HEK293T (cell line): ENCODE measurements at places on chromosomes 3 and 15.

DNA sequence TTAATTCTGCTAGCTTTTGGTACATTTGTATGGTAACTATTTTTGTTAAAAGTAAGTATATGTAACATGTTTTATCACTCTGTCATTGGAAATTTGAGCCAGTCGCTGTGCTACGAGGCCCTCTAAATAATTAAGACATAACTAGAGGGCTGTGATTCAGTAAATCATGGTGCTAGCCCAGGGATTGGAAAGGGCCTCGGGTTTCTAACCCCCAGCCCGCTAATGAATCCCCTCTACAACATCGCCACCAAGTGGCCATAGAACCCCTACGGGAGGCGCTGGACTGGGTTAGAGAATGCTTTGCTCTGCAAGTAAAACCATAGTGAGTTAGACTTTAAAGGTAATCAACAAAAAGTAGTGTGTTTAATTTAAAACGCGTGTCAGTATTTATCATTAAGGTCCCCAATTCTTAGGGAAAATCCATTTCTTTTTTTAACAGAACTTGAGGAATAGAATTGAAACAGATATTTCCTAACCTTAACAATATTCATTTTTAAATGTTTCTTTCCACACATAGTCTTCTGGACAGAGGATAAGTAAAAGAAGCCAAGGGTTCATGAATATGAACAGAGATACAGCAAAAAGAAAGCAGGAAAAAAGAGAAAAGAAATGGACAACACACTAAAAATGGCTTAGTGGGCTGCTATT is 744.7 kb downstream of the EPHA3 start:
- DNase-seq, result peak; percentile 74

GRCh38 chr3:40976241-40976640 is 223.1 kb upstream of the CTNNB1 start:
- DNase-seq, result no peak

- DNase-seq, result no peak
These were observed 30.3 kb upstream of the GADL1 start for GRCh38 chr3:30924763-30925162.

GRCh38 chr15:42065468-42065867 is 28.9 kb downstream of the PLA2G4D start:
- DNase-seq, result no peak

DNA sequence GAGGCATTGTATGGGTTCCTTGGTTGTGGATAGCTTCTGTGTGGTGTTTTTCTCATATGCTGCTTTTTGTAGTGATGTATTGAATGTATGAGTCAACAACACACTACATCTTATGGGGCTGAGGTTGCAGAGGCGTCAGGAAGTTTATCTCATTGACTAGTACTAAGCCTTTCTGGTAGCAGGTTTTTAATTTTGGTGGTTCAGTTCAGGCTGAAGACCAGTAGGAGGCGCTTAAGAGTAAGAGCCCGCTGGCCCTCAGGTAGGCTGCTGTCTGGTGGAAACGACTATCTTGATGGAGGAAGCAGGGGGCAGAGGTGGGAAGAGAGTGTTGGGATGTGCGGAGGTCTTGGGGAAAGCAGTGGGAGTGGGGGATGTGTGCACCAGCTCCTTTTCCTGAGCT is 62.4 kb downstream of the RTP4 start:
- no peak for DNase-seq

GRCh38 chr3:110495201-110495927 is 576.3 kb upstream of the NECTIN3 start:
- no peak for DNase-seq

GRCh38 chr15:66394472-66394871 is 7.8 kb downstream of the MAP2K1 start:
- no peak for DNase-seq

DNA sequence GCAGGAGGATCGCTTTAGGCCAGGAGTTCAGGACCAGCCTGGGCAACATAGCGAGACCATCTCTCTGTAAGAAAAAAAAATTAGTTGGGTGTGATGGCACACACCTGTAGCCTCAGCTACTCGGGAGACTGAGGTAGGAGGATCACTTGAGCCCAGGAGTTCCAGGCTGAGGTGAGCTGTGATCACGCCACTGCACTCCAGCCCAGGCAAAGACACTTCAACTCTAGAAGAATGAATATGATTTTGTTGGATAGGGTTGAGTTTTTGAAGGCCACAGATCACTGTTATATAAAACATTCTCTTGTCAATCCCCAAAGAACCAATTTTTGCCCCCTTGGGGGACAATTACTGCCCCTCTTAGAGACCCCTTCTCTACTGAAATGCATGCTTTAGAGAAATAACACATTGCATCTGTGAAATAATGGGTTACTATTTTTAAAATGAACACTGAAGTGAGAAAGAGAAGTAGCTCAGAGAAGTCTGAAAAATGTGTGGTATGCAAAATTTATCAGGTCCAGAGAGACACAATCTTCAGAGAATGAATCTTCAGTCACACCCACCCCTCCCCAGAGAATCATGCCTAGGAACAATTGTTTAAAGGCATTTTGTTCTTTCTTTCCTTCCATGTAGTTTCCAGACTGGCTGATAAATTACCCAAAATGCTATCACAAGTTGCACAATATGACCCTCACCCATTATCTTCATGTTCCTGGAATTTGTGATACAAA is 42.7 kb downstream of the METTL6 start:
- DNase-seq, result no peak

GRCh38 chr3:13455644-13456043 is 24.5 kb upstream of the HDAC11 start:
- no peak for DNase-seq

GRCh38 chr3:14278799-14279625 is 100.4 kb downstream of the LSM3 start:
- DNase-seq, result no peak

DNA sequence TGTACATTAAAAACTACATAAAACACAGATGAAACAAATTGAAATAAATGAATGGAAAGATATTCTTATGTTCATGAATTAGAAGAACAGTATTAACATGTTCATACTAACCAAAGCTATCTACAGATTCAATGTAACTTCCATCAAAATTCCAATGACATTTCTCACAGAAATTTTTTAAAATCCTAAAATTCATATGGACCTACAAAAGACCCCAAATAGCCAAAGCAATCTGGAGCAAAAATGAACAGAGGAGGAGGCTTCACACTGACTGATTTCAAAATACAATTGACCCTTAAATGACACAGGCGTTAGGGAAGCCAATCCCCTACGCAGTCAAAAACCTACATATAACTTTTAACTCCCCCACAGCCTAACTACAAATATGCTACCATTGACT is 39.4 kb downstream of the KPNA1 start:
- DNase-seq, result no peak

DNA sequence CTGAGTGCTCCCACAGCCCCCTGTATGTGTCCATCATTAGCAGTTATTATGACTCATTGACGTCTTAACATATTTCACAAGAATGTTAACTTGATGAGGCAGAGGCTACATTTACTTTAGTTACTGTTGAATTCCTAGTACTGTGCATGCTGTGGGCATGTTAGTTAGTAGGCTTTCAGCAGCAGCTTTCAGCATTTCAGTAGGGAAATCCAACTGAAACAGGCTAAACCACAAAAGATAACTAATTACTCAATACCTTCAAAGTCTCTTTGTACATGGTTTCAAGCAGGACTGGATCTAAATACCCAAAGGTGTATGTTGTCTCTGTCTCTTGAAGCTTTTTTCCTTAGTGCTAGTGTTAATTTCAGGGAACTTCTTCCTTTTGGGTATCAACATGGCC is 229.9 kb upstream of the SUCLG2 start:
- no peak for DNase-seq

- no peak for DNase-seq
These were observed 13.3 kb upstream of the DCLK3 start for GRCh38 chr3:36777424-36778218.

- no peak for DNase-seq
These were observed 21.9 kb downstream of the OSTN start for GRCh38 chr3:191220908-191221307.

- DNase-seq, result no peak
These were observed 61.7 kb upstream of the PPIB start for GRCh38 chr15:64224511-64224910.

DNA sequence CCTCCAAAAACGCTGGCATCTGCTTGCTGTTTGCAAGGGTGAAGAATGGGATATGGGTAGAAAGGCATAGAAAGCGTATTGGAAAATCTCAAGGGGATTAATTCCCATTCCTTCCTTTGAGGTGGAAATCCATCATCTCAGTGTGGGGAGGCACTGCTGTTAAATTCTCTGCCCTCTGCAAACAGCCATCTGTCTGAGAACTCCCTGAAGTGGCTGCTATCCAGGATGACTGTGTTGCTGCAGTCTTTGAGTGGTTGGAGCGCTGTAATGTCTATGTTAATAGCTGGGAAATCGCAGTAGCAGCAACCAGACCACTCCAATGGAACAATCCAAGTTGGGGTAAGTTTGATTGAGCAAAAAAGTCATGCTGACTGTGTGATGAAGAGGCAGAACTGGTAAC is 625.9 kb downstream of the NLGN1 start:
- no peak for DNase-seq

GRCh38 chr15:62875626-62876021 is 166.9 kb upstream of the TPM1 start:
- DNase-seq, result no peak

DNA sequence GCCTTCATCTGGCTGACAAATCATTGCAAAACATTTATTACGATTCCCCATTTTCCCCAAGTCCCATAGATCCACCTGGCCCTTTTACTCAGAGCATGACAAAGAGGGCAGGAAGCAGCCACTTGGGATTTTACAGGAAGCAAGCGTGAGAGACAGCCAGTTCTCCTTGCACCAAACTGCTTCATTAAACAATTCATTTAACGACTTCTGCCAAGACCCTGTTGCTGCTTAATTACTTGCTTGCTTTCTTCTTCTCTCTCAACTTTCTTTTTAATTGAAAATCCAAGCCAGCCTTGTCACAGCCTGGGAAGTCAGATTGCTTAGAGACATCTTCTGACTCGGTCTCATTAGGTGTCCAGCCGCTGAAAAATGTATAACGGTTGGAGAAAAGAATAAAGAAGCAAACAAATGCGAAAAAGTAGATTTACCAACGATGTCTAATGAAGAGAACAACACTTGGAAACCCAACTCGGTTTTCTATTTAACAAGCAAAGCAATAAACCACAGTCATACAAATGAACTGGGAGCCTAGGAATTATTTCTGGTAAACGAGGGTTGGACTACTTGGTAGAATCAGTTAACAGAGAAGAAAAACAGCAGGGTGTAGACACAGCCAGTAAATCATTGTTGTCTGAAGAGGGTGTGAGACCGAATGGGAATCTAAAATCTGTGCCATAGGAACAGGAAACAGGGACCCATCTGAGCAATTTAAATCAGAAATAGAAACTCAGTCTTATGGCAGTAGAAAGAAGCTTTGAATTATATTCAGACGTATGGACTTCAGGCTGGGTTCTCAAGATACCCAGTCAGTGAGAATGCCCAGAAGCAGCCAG is 298.3 kb downstream of the LRRC3B start:
- no peak for DNase-seq

DNA sequence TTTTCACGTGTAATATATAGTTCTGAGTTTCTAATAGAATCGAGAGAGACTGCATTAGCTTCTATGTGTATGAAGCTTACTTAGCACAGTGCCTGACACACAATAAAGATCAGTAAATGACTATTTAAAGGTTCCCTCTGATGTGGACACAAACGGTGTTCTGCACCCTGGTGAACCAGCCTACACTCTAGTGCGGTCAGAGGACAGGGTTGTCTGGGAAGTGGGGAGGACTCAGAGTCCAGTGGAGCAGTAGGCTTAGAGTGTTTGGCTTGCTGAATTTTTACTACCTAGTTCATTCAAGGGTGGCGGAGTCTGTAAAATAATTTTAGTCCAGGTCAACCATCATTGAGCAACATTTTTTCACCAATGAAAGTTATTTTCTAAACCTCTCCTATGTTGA is 77.8 kb downstream of the DIPK2A start:
- DNase-seq, result no peak

GRCh38 chr3:136925425-136926190 is 32.2 kb upstream of the IL20RB start:
- no peak for DNase-seq

DNA sequence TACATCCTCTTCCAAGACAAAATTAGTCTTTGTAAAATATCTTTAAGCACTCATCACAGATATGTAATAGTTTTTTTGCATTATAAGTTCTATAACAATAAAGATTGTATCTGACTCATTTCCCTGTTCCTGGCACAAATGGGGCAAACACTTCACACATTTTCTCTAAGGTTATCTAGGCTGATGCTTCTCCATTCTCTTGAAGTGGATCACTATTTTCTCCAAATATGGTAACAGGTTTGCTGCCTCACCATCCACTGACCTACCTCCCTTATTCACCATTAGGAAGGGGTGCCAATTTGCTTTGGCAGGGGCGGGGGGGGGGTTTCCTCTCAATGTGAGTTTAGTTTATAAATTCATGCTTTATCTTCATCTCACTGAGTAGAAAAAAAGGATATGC is 767.7 kb upstream of the LMCD1 start:
- no peak for DNase-seq

GRCh38 chr3:113695786-113696645 is at the start of gene USF3:
Gene USF3 (minus strand): TSS chr3:113696642. CDS start chr3:113674878, 21,764 bp downstream.
- DNase-seq, result peak; percentile 80

GRCh38 chr3:126442856-126443242 is 32.8 kb downstream of the ZXDC start:
- no peak for DNase-seq

- no peak for DNase-seq
These were observed 429 bp downstream of the PARP9 start for GRCh38 chr3:122563717-122564025.

- DNase-seq, result no peak
These were observed 52.7 kb downstream of the HRH1 start for GRCh38 chr3:11206953-11207352.

DNA sequence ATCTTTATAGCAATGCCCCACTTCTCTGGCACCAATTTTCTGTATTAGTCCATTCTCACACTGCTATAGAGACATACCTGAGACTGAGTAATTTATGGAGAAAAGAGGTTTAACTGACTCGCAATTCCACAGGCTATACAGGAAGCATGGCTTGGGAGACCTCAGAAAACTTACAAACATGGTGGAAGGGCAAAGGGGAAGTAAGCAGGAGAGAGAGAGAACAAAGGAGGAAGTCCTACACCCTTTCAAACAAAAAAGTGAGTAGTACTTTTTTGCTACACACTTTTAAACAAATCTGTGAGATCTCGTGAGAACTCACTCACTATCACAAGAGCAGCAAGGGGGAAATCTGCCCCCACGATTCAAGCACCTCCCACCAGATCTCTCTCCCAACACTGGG is 67.8 kb upstream of the ZBED2 start:
- no peak for DNase-seq

GRCh38 chr3:168570404-168571155 is 474.9 kb upstream of the GOLIM4 start:
- no peak for DNase-seq

- DNase-seq, result no peak
These were observed 412.7 kb upstream of the ZNF717 start for GRCh38 chr3:76198086-76198485.

GRCh38 chr15:29822684-29823459 is 604 bp upstream of the TJP1 start:
- peak; percentile 21 for DNase-seq
